NCI-H1417 (cell line): ENCODE measurements at places on chromosomes 13 and 19.

DNA sequence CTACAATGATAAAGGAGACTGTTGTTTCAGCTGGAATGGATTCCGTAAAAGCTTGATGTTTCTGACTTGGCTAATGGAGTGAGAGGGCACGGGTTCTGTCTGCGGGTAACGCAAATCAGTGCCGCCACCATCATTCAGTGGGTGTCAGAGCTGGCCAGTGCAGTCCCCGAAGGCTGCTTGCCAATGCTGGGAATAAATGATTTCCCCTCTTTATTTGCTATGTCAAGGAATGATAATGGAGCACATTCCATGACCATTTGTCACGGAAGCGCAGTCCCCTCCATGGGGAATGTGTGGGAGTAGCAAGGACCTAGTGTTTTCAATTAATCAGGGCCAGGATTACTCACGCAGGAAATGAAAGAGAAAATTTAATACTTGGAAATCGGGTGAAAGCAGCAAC, 899.3 kb downstream of the UQCRFS1 start:
- no peak for DNase-seq

- DNase-seq: no peak
These were observed 801 bp downstream of the KCTD12 start for GRCh38 chr13:76885203-76886004.

DNA sequence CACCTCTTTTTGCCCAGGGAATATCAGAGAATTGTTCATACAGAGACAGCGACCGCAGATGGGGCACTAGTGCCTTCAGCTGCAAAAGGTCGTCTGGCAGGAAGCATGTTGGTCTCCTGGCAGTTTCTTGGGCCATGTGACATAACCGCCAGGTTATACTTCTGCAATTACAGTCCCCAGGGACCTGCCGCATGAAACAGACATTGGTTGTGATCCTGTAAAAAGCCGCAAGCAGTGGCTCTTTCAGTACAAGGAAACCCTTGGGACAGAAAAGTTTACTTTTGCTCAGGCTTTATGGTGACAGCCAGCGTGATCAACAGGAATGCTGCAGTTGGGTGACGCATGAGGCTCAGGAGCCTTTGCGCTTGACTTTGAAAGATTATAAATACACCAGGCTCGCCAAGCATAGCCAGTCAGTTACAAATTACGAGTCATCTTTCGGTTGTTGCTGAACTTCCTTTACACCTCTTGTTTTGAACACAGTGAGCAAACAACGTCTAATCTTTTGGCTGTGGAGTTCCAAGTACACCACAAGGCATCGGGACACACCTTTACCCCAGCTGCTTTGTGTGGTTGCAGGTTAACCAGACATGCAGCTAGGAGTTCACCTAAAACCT, 50.5 kb upstream of the UBE2L5 start:
- DNase-seq: no peak

- no peak for DNase-seq
These were observed 16.6 kb downstream of the TMEM255B start for GRCh38 chr13:113775451-113776145.

DNA sequence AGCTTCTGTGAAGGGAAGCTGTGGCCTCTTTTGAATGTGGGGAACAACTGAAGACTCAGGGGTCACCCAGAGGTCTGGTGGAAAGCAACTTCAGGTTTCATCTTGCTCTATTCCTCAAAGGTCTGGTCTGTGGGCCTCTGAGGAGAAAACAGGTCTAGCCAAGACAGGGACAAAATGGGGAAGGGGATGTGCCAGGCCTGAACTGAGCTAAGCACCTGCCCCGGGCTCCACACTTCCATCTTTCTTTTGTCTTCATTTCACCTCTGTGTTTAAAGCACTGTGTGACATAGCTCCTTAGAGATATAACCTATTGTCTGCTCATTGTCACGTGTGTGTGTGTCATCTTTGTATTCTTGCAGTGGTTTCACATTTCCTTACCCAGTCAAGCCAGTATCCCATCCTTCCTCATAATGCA, 19.9 kb upstream of the GDF15 start:
- DNase-seq: no peak

DNA sequence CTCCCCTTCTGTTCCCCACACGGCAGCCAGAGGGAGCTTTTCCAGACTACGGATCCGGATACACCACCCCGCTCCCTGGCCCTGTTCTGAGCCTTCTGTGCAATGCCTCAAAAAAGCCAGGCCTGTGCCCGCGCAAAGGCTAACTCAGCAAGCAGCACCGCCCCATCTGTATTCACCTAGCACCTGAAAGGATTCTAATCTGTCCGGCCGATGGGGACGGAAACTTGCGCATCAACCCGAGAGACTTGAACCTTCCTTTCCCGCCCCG, 589 bp downstream of the ZBTB45 start:
- peak; percentile 57 for DNase-seq

DNA sequence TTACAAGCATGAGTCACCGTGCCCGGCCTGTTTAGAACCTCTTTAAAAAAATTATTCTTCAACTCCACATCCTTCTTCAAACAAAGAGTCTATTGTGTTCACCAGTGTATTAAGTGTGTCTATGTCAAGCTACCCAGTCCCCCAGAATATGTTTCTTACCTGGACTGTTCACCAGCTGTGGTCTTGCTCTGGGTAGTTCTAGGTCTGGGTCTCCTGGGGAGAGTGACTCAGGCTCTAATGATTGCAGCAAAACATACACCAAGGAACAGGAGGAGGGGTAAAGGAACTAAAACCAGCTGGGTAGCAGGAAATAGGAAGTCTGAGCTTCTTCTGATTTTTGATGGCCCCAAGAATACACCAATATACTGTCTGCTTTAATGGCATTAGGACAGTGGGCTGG, at the start of gene FPR1:
TSS of gene FPR1 (minus strand) at position 224 of the 400 bp plus-strand sequence. CDS start 4,884 bp downstream, outside the sequence.
- no peak for DNase-seq

DNA sequence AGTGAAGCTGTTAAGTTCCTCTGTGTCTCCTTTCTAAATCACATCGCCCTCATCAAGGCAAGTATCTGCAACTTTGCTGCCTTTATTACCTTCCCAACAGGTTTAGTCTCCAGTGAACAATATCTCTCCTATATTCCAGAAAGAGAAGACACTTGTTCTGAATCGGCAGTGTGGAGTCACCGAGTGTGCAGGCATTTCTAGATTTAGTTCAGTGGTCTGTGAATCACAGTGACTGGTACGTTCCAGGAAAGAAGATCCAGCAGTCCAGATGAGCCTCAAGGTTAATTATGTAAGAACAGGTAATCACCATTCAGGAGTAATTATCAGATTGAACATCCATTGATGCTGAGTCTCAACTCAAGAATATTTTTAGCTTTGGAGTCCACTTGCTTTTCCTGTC, 497.0 kb downstream of the FOXO1 start:
- no peak for DNase-seq

DNA sequence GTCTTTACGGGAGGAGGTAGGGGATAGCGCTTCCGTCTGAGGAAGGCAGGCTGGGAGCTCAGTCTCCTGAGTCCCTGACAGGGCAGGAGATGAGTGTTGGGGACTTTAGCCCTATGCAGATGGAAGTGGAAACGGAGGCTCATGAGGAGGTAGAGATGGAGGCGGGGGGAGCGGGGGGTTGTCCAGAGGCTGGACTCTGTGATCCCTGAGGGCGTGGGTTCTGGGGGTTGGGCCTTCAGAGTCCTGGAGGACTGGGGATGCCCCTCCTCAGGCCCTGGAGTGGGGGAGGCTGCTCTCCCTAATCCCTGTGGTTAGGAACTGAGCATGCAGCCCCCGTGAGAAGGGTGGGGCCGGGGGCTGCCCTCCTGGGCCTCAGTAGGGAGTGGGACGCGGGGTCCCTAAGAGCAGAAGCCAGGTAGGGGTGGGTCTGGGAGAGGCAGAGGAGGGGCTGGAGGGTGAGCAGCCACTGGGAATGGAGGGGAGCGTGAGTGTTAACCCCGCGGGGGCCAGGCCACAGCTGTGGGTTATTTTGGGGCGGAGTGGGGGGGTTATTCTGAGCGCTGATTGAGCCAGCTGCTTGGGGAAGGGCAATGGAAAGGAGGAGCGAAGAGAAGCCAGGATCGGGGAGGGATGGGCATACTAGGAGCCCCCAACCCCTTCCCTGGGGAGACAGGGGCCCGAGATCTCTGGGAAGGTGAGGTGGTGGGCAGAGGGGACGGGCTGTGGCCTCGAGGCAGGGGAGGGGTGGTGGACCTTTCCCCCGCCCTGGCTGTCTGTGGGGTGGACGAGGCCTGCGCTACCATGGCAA, 2.8 kb downstream of the GRIN2D start:
- no peak for DNase-seq

DNA sequence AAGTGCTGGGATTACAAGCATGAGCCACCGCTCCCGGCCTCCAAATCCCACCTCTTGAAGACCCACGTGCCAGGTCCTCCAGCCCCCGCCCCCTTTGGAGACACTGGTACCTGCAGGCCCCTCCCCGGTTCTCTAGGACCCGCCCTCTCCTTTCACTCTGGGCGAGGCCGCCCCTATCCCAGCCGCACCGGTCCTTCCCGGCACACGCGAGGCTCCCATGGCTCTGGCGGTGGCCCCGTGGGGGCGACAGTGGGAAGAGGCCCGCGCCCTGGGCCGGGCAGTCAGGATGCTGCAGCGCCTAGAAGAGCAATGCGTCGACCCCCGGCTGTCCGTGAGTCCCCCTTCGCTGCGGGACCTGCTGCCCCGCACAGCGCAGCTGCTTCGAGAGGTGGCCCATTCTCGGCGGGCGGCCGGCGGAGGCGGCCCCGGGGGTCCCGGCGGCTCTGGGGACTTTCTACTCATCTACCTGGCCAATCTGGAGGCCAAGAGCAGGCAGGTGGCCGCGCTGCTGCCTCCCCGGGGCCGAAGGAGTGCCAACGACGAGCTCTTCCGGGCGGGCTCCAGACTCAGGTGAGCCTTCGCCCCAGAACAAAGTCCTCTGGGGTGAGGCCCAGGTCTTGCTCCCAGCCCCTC, at the start of gene CBLC:
TSS of gene CBLC (plus strand) at position 176 of the 633 bp plus-strand sequence. CDS start at position 218, 42 bp downstream.
- DNase-seq: peak; percentile 18
